Breast epithelium (tissue), 4 donors: ENCODE measurements at places on chromosomes 3 and 15. TPM values are rescaled to one million over a fixed set of nuclear protein-coding genes. Genes with fewer than 3 reads are reported as not detected.

ITPKA gene
- 0.15 TPM for total RNA-seq

CCDC54 gene
- total RNA-seq, result not detected

ZNF660 gene
- 4.0 TPM for total RNA-seq

PATL2 gene
- 2.2 TPM for total RNA-seq

KY gene
- total RNA-seq, result not detected

PCCB gene
- total RNA-seq, result 24.9 TPM

RTP1 gene
- not detected for total RNA-seq

TP63 gene
- 0.96 TPM for total RNA-seq

IL17RB gene
- 0.64 TPM for total RNA-seq

LHFPL4 gene
- total RNA-seq, result not detected

SOX14 gene
- total RNA-seq, result not detected

EFCC1 gene
- total RNA-seq, result 1.6 TPM

ANXA2 gene
- 1,598 TPM for total RNA-seq

CLDN11 gene
- 8.2 TPM for total RNA-seq

RTP4 gene
- total RNA-seq, result 0.32 TPM

CSPG5 gene
- total RNA-seq, result 0.96 TPM

GOLGA8J gene
- not detected for total RNA-seq

CASR gene
- not detected for total RNA-seq

TERC gene
- total RNA-seq, result 194 TPM

AHSG gene
- total RNA-seq, result not detected

TRIM42 gene
- total RNA-seq, result not detected

GREM1 gene
- total RNA-seq, result 2.5 TPM

GOLGA8S gene
- total RNA-seq, result 0.44 TPM

GOLGA6D gene
- total RNA-seq, result not detected

FAM3D gene
- total RNA-seq, result 17.6 TPM

SHC4 gene
- 0.16 TPM for total RNA-seq

ATP2B2 gene
- 0.15 TPM for total RNA-seq

WDR48 gene
- total RNA-seq, result 32.8 TPM

CEMIP gene
- under 0.01 TPM for total RNA-seq

C3orf70 gene
- total RNA-seq, result 4.8 TPM

CPN2 gene
- not detected for total RNA-seq

EXD1 gene
- not detected for total RNA-seq

GPR160 gene
- 4.2 TPM for total RNA-seq

MST1R gene
- 11.9 TPM for total RNA-seq

GOLGA8T gene
- total RNA-seq, result not detected

RNF123 gene
- total RNA-seq, result 22.1 TPM

LTF gene
- 78.7 TPM for total RNA-seq
